Stimulated activated CD4-positive, alpha-beta T cell treated with anti-CD3 and anti-CD28 coated beads, TNF-alpha, amount 100 ng/mL, for 24 hours (primary cell): ENCODE measurements at places on chromosomes 12 and 14.
A peak's percentile ranks its signal among the peaks of the same experiment; 100 is the strongest.

DNA sequence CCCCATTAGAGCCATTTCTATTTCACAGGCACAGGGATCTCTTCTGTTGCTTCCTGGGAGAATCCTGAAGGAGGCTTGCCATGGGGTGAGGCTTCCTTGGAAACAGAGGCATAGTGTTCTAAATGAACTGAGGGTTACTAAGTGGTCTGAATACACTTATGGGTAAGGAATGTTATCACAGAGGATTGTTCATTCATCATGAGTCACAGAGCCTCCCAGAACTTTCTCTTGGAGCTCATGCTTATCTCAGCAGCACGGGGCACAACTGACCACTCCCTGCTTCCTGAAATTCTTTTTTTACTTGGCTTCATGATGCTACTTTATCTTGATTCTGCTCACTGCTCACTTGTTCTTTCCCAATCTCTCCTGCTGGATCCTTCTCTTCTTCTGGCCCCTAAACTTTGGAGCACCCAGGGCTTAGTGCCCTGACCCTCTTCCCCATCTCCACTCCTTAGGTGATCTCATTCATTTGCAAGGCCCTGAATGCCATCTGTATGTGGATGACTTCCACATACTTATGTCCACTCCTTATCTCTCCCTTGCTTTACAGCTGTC lies 57.9 kb downstream of the ANO6 start:
- no peak for DNase-seq

DNA sequence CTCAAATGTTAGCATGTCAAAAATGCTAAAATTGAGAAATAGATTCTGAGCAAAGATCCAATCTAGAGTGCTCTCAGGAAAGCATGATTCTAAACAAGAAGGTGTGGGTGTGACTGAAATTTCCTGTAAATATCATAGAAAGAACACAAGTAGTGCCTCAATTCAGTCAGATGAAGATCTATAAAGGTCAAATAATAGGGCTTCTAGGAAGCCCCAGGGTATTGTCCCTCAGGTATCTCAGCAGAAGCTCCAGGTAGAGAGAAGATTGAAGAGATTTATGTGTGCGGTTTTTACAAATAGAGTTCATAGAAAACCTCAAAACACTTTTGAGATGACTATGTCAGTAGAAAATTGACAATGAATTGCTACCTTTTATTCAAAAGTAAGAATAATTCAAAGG lies 13.0 kb downstream of the KLRD1 start:
- DNase-seq, result no peak

DNA sequence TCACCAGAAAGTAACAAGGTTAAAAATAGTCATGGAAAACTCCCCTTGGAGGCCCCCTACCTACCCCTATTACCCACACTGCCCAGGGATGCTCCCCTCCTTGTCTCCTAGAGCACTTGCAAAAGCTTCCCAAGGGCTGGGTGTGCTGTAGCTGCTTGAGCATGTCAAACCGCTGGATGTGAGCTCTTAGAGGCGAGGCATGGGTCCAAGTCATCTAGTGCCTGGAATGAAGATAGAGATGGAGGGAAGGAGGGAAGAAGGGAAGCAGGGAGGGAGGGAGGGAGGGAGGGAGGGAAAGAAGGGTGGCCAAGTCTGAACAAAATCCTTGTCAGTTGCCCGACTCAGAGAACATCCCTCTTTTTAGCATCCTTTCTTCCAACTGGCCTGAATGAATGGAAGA lies 43.1 kb downstream of the LTBP2 start:
- no peak for DNase-seq

DNA sequence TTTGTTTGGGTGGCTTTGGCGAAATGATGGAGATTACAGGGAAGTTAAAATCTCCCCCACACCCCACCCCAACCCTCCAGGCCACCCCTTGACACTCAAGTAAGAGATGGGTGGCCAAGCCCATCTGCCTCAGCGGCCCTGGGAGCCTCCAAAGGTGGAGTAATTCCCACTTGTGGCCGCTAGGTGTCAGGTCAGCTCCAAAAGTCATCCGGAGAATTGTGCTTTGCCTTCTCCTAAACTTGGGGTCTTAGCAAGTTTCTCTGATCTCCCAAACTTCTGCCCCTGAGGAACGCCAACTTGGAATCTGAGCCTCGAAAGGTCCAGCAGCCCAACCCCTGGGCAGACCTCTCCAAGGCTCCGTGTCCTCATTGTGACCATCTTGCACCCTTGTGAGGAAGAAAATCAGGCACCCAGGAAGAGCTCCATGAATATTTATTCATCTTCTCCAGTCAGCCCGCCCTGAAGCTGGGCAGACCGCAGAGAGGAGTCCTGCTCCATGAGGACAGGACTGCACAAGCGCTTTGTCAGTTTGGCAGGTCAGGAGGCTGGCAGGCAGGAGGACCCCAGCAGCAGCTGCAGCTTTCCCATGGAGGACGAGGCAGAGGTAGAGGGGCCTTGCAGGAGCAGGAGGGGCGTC lies 46.7 kb downstream of the LRRC74A start:
- peak; percentile 58 for DNase-seq

- DNase-seq, result no peak
Observed at GRCh38 chr14:40847480-40847879, 759.2 kb upstream of the LRFN5 start.

DNA sequence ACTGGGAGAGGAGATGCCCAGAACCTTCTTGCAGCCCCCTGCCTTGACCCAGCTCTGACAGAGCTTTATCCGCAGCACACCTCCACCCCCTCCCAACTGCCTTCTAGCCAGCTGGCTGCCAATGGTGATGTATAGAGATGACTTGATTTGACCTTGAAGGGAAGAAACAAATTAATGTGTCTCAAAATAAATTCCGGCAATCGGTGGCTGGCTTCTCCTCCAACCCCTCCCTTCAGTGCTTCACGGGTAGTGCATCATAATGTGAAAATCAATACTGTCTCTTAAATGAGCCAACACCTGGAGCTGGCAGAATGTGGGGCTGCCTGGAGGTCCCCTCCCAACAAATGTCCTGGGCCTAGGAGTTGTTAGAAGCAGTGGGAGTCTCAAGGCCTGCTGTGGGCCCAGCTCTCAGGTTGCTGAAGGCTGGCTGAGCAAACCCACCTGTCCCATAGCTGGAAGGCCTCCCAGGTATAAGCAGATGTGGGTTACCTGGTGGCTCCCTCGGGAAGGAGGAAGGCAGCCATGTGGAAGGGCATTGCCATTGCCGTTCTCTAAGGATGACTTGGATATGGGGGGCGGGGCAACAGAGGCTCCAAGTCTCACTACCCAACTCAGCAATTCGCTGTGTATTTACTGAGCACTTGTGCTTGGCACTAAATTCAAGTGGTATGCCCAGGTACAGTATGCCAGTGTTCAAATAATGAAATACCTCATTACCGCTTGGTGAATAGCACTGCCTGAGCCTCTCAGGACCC lies 23.2 kb downstream of the HSPB8 start:
- DNase-seq, result no peak

GRCh38 chr14:30296931-30297405 lies 262.0 kb upstream of the G2E3 start:
- DNase-seq, result no peak

DNA sequence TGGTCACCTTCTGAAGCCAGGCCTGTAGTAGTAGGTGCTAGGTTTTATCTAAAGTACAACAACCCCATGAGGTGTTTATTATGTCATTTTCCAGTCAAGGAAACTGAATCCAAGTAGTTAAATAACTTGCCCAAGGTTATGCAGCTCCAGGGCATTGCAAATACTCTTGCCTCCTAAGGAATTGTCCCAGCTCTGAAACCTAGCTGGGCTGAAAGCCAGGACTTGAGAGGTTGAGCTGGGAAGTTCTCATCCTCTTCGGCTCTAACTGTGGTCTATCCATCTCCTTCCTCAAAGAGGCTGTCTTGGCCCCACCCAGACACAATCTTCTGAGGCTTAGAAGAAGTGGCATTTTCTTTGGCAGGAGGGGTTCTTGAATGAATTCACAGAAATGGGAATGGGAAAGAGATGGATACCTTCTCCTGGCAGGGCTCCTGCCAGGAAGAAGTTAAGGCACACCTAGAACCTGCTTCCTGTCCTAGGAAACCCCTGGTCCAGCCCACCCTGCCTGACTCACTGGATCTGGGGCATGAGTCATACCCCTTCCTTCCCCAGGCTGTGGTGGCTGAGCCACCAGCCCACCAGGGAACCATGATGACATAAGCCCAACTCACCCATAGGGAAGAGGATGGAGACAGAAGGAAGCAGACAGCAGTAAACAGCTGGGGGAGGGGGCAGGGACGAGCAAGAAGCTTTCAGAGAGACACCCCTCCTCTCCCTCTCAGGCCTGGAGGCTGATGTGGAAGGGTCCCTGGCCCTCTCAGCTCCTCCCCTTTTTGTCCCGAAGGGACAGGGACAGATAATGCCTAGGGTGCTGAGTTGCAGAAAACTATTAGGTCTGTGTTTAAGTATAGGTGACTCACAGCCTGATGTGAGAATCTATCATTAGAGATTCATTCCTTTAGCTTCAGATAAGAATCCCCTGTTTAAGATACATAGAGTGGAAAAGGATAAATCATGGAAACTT lies 2.1 kb upstream of the PLEK2 start:
- peak; percentile 10 for DNase-seq

- DNase-seq, result no peak
Observed at GRCh38 chr12:98058213-98058612, 457.2 kb upstream of the TMPO start.

- no peak for DNase-seq
Observed at GRCh38 chr12:88518863-88519403, 61.3 kb downstream of the KITLG start.

DNA sequence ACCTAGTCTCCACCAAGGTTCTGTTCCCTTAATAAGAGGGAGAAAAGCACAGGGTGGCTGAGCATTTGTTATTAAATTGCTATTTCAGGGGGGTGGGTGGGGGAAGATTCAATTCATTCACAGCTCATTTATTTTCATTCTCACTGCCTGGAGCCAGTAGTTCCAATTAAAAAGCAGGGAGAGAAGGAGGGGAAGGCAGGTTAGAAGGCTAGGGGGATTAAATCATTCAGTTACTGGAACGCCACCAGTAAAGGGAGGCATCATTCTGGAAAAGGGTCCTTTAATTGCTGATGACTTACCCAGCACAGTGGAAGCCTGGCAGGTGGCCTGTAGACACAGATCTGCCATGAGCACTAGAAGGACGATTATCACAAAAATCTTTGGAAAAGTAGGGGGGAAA lies 47.4 kb downstream of the NIN start:
- no peak for DNase-seq

GRCh38 chr12:103997286-103997900 lies 31.7 kb downstream of the TDG start:
- DNase-seq, result no peak

DNA sequence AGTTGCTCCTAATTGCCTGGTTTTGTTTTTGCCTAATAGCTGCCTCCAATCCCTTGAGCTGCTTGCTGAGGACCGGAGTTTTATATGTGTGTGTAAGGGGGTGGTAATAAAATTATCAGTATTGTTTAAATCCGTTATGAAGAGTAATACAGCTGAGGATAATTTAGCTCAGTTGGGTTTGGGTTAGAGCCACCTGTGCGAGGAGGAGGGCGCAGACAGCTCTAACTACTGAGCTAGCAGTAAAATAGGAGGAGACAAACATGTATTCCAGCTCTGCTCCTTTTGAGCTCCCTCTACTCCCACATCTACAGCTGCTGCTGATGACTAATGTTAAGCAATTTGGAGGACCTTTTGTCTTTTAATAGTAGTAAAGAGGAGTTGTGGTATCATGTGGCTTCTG lies 61.5 kb downstream of the SPATS2 start:
- DNase-seq, result no peak

DNA sequence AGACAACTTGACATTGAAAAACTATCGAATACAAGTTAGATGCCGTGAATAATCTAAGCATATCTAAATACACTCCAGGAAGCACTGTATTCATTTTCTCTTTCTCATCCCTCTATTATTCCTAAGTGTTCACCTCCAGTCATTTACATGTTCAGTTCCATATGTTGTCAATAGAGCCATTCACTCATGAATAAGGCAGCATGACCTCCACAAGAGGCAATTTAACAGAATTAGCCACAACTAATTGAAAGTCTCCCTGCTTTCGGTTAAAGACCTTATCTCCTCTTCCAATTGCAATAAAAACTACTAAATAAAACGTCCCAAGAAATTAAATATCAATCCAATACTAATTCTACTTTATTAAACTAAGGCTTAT lies 1.8 kb downstream of the LRIG3 start:
- DNase-seq, result no peak

DNA sequence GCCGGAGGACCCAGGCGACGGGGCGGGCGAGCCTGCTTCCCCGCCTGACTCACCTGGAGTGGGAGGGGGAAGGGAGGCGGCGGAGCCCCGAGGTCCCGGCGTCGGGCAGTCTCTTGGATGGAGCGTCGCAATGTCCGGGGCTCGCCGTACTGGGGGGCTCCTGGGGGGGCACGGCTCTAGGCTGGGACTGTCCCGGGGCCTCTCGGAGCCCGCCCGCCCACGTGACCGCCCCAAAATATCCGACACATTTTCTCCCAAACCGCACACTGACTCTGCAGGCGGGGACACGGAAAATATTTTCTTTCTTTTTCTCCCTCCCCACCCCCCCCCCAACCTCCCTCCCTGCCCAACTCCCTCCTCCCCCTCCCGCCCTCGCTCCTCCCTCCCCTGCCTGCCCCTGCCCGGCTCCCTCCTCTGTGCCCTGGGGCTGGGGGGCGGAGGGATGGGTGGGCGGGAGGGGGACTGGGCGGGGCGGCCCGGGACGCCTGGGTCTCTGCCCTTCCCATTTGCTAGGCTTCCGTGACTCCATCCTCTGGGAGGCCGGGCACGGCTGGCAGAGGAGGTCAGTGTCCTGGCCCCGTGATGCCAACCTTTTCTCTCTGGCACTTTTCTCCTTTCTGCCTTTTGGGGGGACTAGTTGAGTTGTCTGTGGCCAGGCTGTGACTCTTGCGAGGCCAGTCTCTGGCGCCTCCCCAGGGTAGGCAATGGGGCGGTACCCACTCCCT lies at the start of gene RARG:
TSS of gene RARG (minus strand) at position 289 of the 725 bp plus-strand sequence. CDS start 4,664 bp downstream, outside the sequence.
- DNase-seq, result peak; percentile 76

DNA sequence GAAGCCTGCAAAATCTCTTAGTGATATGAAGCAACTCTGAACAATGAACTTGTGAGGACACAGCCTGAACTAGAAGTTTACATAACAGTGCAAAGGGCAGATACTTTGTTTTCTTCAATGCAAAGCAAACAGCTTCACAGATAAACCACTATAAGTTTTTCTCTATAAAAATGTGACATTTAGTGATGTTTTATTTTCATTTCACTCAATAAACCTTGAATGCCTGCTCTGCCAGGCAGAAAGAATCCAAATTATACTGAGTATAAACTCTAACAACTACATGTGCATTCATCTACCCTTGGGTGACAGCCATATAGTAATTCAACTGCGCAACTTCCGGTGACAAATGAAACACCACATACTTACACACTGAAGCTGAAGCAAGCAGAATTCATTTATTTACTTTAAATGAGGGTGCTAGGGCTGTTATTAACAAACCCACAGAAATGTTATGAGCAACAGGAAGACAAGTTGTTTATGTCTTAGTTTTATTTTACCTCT lies 10.3 kb downstream of the DCP1B start:
- DNase-seq, result no peak

GRCh38 chr14:58873228-58873953 lies 235.6 kb downstream of the DACT1 start:
- no peak for DNase-seq

DNA sequence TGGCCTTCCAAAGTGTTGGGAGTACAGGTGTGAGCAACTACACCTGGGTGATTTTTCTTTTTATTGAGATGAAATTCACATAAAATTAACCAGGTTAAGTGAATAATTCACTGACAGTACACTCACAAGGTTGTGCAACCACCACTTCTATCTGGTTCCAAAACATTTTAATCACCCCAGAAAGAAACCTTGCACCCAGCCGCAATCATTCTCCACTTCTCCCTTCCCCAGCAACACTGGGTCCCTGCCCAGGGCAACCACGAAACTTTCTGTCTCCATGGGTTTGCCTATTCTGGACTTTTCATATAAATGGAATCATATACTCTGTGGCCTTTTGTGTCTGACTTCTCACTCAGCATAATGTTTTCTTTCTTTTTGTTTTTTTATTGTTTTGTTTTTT lies 26.3 kb upstream of the MLXIP start:
- DNase-seq, result no peak
